Activated CD4-positive, CD25-positive, alpha-beta regulatory T cell treated with anti-CD3 and anti-CD28 coated beads, Interleukin-2, amount 50 U/mL, for 24 hours (primary cell): ENCODE measurements at places on chromosomes 6 and 20.
A peak's percentile ranks its signal among the peaks of the same experiment; 100 is the strongest.

DNA sequence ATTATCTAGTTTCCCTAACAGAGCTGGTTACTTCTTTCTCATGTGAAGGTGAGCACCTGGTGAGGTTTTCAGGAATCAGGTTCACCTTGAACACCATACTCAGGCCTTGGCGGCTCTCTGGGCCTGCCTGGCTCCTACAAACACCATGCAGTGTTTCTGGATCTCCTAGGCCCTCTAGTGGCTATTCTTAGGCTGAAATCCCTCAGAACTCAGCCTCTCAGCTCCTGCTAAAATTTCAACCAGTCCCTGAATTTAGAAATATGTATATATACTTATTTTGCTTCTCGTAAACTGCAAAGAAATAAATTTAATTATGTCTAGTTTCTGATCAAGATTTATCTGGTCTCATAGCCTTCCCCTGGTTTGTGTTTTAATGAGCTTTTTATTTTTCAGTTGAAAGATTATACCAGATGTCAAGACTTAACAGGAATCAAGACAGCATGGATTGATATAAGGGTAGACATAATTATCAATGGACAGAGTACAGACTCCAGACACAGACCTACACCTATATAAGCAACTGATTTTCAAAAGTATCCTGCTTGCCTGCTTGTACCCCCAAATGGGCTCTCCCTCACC is 55.9 kb downstream of the ANKEF1 start:
- no peak for ATAC-seq

GRCh38 chr6:95321126-95321525 is 256.2 kb upstream of the MANEA start:
- ATAC-seq = no peak

DNA sequence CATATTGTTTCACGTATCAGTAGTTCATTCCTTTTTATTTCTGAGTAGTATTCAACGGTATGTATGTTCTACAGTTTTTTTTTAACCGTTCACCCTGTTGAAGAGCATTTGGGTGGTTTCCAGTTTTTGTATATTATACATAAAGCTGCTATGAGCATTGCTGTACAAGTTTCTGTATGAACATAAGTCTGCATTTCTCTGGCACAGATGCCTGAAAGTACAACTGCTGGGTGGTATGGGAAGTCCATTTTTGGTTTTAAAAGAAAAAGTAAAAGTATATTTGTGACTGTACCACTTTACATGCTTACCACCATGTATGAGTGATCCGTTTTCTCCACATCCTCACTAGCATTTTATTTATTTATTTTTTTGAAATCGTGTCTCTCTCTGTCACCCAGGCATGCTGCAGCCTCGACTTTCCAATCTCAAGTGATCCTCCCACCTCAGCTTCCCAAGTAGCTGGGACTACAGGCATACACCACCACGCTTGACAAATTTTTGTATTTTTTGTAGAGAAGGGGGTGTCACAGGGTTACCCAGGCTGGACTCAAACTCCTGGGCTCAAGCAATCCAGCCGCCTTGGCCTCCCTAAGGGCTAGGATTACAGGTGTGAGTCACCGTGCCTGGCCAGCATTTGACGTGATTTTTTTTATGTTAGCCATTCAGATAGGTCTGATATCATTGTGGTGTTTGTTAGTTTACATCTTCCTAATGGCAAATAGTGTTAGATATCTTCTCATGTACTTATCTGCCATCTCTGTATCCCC is 11.0 kb upstream of the SIM1 start:
- peak; percentile 53 for ATAC-seq

GRCh38 chr20:39298571-39299506 is 336.7 kb downstream of the DHX35 start:
- no peak for ATAC-seq

- no peak for ATAC-seq
Observed at GRCh38 chr20:52313341-52313963, 121.9 kb upstream of the ZFP64 start.

GRCh38 chr6:37463110-37463509 is 30.1 kb downstream of the CMTR1 start:
- ATAC-seq = no peak

DNA sequence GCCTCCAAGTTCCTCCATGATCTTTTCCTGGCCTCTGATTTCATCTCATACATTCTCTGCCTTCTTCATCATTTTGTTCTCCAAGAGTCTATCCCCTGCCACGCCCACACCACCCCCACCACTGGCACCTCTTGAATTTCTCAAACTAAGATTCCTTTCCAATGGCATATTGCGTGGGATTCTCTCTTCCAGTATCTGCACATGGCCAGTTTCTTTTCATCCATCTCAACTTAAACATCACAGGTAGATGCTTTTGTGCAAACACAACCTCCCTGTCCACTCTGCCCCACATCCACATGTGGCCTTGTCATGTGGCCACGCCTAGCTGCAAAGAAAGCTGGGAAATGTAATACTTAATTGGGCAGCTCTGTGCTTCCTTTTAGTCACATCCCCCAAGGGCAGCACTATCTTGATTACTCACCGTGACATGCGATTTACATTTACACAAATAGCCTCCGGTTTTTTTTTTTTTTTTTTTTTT is 33.4 kb upstream of the ZMYND8 start:
- ATAC-seq = no peak

DNA sequence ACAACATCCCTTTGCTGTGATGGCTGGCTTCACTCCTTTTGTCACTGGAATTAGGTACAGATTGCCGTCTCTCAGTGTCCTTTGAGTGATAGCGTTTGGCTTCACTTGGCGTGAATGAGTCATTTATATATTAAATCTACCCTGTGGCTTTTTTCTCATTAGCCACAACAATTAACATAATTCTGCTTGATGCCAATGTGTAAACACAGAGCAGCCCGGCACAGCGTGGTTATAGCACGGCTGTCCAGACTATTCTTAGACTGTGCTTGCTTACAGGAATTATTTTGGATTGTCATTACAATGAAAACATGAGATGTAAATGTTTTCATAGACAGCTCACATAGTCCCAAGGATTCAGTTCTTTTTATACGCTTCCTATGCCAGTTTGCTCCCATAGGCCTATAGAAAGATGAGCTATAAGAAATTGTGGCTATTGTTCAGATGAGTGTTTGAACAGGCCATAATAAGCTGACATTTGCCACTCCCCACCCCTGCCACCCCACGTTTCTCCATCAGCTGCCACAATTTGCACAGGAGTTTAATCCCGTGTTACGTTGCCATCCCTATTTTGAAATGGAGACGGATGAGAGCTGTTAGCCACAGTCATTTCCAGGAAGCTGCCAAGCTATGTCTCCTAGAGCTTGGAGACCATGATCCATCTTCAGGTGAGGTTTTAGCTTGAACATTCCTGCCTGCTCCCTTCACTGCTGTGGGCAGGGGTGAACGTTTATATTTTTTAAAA is 65.9 kb downstream of the PPP1R14C start:
- ATAC-seq = no peak

GRCh38 chr6:166325383-166326042 is 16.8 kb downstream of the SFT2D1 start:
- no peak for ATAC-seq

- no peak for ATAC-seq
Observed at GRCh38 chr6:105810922-105811482, 275.1 kb upstream of the PRDM1 start.

DNA sequence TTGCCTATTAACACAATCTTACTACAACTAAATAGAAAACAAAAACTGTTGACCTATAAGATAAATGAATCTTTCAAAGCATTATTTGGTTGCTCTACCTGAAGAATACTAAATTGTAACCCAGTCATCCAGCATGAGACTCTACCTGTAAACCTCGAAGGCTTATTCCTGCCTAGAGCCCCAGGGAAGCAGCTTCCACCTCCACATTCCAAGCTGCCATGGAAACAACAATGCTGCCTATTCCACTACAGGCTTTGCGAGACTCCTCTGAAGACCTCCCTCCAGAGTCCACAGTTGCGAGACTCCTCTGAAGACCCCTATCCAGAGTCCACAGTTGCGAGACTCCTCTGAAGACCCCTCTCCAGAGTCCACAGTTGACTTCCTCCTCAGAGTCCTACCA is 15.7 kb downstream of the GMDS start:
- no peak for ATAC-seq

GRCh38 chr20:3751305-3751674 is 16.3 kb downstream of the ADISSP start:
- no peak for ATAC-seq

DNA sequence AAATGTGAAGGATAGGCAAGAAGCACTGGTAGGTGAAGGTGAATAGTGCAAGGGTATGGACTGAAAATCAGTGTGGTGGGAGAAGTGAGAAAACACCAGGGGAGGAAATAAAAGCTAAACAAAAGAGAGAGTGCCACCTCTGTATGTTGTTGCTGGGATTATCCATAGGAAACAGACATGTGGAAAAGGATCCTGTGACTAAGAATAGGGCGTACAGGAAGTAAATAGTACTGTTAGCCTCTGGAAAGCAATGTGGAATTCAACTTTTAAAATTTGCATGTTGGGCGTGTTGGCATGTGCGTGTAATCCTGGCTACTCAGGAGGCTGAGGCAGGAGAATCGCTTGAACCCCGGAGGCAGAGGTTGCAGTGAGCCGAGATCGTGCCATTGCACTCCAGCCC is 661.7 kb downstream of the KIF16B start:
- ATAC-seq = no peak

DNA sequence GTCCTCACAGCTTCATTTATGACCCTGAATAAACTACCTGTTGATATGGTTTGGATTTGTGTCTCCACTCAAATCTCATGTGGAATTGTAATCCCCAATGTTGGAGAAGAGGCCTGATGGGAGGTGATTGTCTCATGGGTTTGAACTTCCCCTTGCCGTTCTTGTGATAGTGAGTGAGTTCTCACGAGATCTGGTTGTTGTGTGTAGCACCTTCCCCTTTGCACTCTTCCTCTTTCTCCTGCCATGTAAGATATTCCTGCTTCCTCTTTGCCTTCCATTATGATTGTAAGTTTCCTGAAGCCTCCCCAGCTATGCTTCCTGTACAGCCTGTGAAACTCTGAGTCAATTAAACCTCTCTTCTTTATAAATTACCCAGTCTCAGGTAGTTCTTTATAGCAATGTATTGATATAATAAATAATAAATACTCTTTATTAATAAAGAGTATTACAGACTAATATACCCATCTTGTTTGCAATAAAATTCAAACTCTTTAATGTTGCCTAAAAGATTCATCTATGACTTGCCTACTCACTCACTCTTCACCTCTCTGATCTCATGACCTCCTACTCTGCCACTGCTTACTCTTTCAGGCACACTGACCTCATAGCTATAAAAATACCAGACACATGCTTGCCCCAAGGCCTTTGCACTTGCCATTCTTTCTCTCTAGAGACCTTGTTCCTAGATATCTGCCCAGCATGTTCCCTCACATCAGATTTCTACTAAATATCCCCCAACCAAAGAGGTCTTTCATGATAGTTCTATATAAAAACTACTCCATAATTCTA is 256.4 kb upstream of the MARCKS start:
- ATAC-seq = no peak

GRCh38 chr6:27205375-27206278 is 41.9 kb upstream of the PRSS16 start:
- no peak for ATAC-seq

GRCh38 chr6:151671195-151671594 is 136.3 kb upstream of the ESR1 start:
- no peak for ATAC-seq

GRCh38 chr6:105035299-105035698 is 78.4 kb downstream of the LIN28B start:
- no peak for ATAC-seq

DNA sequence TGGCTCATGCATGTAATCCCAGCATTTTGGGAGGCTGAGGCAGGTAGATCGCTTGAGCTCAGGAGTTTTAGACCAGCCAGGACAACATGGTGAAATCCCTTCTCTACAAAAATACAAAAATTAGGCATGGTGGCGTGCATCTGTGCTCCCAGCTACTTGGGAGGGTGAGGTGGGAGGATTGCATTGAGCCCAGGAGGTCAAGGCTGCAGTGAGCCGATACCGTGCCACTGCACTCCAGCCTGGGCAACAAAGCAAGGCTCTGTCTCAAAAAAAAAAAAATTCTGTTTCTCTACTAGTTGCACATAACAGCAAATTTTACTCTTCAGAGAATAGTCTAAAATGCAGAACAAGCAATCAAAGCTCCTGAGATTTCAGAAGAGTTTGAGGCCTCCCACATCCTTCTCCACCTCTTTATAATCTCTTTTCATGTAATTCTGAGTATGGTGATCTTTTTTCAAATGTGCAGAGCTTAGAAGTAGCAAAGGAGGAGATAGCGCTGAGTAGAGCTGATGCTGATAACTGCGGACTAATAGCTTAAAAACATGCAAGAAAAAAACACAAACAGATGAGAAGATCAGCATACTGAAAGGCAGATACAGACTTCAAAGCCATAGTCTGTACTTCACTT is 23.3 kb downstream of the LRRN4 start:
- no peak for ATAC-seq

DNA sequence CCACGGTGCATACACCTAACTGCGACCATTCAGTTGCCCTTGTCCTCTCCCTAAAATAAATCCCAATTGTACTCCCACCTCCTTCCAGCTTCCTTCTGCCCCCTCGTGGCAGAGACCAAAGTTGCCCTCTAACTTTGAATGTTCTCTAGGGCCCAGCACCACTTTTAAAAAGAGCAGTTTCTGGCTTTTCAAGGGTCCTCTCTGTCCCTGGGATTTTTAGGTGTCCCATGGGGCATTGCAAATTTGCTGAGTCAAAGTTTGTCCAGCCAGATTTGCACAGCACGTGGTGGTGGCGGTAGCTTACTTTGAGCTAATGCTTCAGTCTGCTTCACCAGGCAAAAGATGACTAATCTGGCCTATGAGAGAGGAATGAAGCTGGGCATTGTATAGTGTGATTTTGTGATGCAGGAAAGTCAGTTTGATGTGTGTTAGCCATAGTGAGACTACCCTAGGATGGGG is 100.2 kb downstream of the PERP start:
- ATAC-seq = no peak
